ENCODE measurements at places on chromosomes 12 and 14. TPM values are rescaled to one million over a fixed set of nuclear protein-coding genes. Genes with fewer than 3 reads are reported as not detected.

C1QL4 gene
- 1.7 TPM for total RNA-seq

DNA sequence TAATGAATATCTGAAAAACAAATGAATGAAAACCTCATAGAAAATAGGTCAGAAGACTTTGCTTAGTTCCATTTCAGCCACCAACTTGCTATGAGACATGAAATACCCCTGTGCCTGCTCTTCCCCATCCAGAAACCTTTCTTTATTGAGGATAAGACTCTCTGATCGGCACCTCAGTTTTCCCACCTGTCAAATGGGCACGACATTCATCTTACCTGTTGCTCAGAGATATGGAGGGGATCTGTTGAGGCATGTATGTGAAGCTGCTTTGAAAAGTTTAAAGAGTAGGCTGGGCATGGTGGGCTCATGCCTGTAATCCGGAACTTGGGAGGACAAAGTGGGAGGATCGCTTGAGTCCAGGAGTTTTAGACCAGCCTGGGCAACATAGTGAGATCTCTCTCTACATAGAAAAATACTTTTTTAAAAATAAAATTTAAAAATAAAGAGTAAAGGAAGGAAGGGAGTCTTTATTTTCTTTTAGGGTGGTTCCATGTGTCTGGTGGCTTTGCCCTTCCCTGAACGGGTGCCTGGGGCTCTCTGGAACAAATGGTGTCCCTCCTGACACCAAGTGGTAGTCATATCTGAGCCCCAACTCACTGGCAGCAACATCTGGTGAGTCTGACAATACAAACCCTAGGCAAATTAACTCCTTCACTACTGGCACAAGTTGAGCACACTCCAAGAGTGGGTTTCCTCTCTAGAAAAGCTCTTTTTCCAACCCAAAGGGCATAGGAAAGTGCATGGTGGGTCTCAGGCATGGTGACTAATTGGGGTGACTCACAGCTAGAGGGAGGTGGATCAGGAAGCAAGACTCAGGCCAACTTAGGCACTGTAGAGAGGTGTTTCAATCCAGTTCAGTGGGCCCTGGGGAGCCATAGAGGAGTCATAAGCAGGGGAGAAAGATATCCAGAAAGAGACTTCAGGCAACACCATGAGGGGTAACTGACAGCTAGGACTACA is 42.1 kb downstream of the MAP1LC3B2 start:
- no peak overlapping the region for H3K4me3 ChIP-seq
- no peaks in the 10 kb centered on the region for H3K36me3 ChIP-seq
- peaks cover 4% of the 10 kb centered on the region for H3K4me1 ChIP-seq

GRCh38 chr14:89616852-89617341 is 199.9 kb upstream of the FOXN3 start:
- no peak overlapping the region for H3K4me3 ChIP-seq
- no peaks in the 10 kb centered on the region for H3K36me3 ChIP-seq
- no peak for DNase-seq
- H3K27me3 ChIP-seq, result no peaks in the 10 kb centered on the region

- H3K27me3 ChIP-seq, result no peaks in the 10 kb centered on the region
- H3K27ac ChIP-seq, result no peak overlapping the region
- DNase-seq, result no peak
Observed at GRCh38 chr12:93514853-93515252, 47.5 kb downstream of the MRPL42 start.

FAM177A1 gene
- 12.4 TPM for total RNA-seq
